Left hindlimb (tissue), 1 donor: ENCODE measurements at places on chromosomes 12 and 14.
A peak's percentile ranks its signal among the peaks of the same experiment; 100 is the strongest.

DNA sequence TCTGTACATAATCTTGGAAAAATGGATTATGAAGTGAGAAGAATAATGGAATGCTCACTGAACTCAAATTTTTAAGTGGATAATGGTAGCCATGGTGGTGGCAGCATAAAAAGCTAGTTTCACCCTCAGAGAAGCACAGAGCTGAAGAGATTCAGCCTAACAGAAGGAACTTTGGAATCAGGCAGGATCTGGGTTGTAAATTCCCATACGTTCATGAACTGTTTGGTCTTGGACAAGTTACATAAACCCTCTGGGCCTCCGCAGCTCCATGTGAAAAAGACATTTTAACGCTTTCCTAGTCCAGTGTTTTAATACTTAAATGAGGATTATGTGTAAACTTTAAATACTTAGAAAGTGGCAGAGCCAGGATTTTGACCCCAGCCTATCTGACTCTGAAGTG, 26.6 kb downstream of the JKAMP start:
- DNase-seq = no peak

GRCh38 chr14:102903248-102903888, 19.1 kb upstream of the AMN start:
- no peak for DNase-seq

DNA sequence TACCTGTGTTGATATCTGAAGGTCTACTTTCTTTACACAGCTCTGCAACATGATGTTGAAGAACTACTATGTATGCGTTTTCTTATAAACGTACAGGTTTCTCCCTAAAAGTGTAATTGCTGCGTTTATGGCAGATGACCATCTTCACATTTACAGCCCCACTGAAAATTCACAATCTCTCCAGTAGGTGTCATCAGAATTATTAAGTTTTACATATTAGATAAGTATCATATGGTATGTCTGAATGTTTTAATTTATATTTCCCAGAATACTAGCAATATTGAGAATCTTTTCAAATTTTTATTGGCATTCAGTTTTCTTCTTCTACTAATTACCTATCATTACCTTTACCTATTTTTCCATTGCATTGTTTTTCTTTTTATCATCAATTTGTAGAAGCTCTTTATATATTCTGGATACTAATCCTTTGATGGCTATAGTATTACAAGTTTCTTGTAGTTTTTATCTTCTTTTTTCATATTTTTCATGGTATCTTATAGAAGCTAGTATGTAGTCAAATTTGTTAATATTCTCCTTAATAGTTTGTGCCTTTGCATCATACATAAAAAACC, 123.5 kb downstream of the CAPZA3 start:
- DNase-seq = no peak

GRCh38 chr14:59961518-59962062, 41.6 kb downstream of the LRRC9 start:
- DNase-seq = no peak

DNA sequence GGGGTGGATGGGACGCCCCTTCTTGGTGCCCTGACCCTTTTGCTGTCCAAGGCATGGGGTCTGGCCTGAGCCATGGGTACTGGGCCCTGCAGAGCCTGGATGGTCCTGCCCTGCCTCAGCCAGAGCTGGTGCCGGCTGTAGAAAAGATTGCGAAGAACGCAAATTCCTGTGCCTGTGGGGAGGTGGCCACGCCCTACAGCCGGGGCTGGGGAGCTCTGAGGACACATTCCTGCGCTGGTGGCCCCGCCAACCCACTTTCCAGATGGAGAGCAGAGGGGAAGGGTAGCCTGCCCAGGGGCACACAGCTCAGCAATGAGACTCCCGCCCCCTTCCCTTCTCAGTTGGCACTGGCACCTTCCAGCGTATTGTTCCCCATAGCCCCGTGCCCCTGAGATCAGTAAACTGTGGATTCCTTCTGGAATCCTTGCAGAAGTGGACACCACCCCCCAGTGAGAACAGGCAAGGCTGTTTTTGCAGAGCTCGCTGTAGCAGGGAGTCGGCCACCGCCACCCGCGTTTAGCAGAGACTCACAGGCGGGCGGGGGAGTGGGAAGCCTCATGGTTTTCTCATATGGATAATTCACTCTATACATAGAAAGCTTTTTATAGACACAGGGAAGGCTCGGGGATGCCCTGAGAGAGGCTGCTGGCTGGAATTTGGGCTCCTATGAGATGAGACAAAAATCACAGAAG, 8.6 kb downstream of the INF2 start:
- DNase-seq = no peak

- no peak for DNase-seq
Observed at GRCh38 chr12:79298506-79298905, 392.3 kb downstream of the PAWR start.

GRCh38 chr12:93713060-93713459, 35.9 kb downstream of the CRADD start:
- no peak for DNase-seq

DNA sequence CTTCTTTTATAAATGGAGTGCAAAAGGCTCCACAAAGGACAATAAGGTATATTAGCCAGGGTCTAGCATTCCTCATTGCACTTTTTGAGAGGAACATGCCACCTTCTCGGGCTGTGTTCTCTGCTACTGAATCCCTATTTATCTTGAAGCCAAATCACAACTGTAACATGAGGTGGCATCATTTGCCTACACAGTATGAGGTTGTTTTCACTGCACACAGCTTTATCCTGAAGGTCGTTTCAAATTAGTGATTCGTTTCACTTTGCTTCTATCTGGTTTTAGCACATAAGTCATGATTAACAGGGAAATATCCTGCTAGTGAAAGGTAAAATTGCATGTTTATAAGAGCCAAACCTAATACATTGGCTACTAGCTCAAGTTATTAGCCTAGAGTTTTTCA, 153.8 kb downstream of the SLC35F4 start:
- no peak for DNase-seq

DNA sequence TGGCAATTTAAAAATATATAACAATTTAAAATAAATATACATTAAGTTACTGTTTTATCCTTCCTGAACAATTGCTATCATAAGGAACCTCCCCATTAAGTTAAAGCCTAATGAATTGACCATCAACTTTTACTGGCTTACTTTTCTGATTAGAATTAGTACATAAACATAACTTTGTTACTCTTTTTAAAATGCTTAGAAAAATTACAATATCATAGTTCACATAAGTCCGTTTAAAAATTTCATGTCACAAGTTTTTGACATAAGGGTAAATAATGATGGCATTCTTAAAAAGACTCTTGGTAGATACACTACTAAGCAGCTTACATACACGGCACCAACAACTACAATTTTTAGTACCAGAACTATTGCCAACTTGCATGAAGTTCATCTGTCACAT, 1308.6 kb downstream of the FSCB start:
- no peak for DNase-seq

DNA sequence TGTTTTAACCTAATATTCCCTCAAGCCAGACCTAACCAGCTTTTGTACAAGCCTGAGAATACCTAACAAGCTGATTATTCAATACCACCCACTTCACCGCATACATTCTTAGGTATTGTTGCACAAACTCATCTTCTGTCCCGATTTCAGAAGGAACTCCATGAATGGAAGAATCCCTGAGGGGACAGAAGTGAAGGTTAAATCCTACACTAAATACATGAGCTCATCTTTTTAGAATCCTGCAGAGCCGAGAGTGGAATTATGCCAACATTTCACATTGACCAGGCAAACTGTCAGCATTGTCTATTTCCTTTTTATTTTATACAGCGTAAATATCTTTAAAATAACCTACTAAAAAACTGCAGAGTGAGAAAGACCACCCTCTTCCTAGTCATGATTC, 140.7 kb upstream of the PRICKLE1 start:
- no peak for DNase-seq

DNA sequence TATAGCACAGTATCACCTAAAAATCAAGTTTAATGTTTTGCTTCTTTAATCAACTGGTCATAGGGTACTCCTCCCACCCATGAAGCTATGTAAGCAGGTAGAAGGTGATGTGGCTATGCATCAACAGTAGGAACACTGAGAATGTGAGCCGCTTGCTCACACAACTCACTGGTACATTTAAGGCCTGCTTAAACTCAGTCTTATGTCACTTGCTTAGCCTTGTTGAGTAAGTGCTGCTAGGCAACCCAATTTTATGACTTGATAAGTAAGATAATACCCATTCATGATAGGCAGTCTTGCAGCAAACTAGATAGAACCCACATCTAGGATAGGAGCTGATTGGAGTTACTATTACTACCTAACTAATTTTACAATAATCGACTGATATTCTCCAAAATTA, 70.0 kb upstream of the BMP4 start:
- DNase-seq = no peak

GRCh38 chr14:97267509-97267908, 470.3 kb downstream of the VRK1 start:
- DNase-seq = no peak

GRCh38 chr14:63045612-63046320, 508 bp upstream of the KCNH5 start:
- peak; percentile 53 for DNase-seq

DNA sequence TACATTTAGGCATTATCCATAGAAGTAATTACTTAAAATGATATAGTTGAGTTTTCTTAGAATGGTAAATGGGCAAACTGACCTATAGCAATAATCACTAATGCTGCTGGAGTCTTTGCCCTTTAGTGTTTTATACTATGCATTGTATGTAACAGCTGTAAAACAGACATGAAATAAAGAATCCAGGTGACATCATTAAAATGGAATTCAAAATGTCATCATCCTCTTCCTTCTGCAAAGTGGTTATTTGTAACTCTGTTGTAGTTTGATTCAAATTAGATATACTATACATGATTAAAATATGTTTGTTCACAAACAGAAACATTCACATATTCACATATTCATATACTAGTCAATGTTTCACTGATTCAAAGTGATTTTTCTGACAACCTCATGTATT, 598.8 kb downstream of the SLC16A7 start:
- DNase-seq = no peak

GRCh38 chr12:116397148-116397547, 119.7 kb upstream of the MED13L start:
- DNase-seq = no peak
